HCT116 (cell line): ENCODE measurements at places on chromosomes 16 and 17.
A peak's percentile ranks its signal among the peaks of the same experiment; 100 is the strongest.

- DNase-seq = no peak
Measured at GRCh38 chr17:17766744-17767120, 70.1 kb downstream of the SREBF1 start.

DNA sequence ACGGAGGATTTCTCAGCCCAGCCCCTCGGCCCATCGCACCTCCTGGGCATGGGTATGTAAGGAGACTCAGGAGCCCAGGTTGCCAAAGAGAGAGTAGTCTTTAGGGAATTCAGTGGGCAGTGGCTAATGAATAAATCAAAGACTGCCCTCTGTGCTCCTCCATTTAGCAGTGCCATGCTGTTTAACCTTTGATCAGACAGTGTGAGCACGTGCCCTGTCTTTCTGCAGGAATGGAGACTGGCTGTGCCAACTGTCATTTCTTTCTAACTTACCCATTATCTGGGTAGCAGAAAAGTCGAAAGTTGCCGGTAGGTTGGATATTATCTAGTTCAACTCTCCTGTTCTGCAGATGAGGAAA, 62.4 kb downstream of the CDRT4 start:
- no peak for DNase-seq

- DNase-seq = no peak
Measured at GRCh38 chr17:28540231-28540630, 12.2 kb downstream of the UNC119 start.

- DNase-seq = no peak
Measured at GRCh38 chr17:2380226-2380922, 20.5 kb downstream of the MNT start.

DNA sequence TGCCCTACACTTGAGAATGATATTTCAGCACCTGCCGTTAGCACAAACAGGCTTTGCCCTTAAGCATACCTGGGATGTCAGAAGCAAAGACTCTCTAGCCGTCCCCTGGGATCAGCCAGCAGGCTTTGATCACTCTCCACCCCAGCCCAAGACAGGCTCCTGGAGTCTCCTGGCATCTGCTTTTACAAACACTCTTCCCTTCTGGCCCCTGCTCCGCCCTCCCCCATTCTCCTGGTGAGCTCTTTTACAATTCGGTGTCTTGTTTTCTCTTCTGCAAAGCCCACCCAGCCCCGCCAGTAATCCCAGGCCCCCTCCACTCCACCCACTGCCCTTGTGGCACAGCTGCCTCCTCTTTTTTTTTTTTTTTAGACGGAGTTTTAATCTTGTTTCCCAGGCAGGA, 50.4 kb downstream of the KATNIP start:
- no peak for DNase-seq

DNA sequence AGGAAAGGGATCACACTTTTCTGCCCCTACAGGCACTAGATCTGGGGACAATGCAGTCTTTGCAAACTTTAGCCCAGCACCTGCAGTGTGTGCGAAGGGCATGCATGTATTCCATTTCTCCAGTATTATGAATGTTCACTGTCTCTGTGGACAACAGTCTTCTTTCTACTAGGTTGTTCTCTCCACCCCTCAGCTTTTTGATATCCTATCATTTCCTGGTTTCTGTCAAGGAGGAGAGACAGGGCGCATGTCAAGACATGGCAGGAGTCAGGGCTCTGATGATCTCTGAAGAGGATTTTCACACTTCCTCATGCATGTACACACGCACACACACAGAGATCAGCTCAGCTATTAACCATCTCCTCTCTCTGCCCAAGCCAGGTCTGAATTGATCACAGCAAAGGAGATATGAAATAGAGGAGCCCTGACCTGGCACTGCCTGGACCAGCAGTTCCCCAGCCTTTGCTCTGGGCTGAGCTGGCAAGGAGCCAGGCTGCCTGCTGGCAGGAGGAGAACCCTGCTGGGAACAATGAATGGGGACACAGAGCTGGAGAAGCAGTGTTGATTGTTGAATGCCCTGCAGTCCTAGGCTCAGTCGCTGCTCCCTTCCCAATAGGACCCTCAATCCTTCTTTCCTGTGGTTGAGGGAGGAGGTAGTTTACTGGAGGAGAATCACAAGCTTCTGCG, 2.6 kb downstream of the GPR179 start:
- DNase-seq = no peak

- DNase-seq = no peak
Measured at GRCh38 chr17:40150276-40150675, 9.9 kb downstream of the CASC3 start.

GRCh38 chr16:68408967-68409366, 39.3 kb downstream of the SMPD3 start:
- no peak for DNase-seq

- no peak for DNase-seq
Measured at GRCh38 chr16:46573008-46573833, 48.0 kb downstream of the SHCBP1 start.

- DNase-seq = no peak
Measured at GRCh38 chr17:44831371-44831770, 1.3 kb upstream of the GJC1 start.

DNA sequence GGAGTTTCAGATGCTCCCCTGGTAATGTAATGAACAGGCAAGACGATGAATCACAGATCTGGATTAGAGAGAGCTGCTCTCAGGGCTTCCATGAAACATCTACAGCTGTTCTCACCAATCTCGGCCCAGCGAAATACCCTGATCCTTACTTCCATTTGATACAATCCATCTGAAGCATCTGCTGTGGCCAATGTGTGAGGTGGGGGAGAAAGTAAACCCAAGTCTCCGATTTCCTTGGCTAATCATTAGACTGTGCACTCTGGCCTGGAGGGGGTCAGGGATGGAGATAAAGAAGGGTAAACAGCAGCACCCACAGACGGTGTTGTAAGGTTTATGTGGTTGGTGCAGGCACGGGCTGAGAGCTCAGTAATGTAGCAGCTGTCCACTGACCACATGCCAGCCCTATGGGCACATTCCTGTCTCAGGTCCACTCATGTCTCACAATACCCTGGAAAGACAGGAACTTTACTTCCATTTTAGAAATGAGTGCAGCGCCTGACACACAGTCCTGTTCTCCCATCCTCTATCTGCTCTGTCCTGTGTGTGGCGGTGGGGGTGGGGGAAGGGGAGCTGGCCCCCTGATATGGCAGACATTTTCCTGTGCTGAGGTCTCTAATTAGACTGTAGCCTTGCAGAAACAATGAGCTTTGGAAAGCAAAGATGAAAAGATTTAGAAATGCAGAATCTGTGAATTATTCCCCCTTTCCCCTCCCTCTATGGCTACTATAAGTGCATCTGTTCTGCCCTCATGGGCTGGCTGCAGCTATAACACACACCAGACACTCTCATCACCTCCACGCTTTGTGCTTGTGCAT, 48.3 kb upstream of the ERN1 start:
- DNase-seq = no peak

- no peak for DNase-seq
Measured at GRCh38 chr16:280005-280460, 358 bp upstream of the ARHGDIG start.

DNA sequence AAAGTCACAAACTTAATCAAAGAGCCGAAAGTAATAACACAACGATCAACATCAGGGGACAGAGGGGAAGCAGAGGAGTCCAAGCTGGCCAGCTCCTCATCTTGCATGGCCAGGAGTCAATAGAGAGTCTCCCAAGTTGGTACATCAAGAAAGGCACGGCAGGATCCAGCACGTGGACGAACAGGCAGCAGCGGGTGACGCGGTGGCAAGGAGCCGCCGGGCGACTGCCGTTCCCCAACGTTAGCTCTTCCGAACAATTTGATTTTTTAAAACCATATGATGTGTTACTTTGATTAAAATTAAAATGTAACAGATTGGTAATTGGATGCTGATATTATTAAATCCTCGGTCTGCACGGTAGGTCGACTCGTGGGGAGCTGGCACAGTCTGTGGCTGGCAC, 81.8 kb upstream of the DOC2B start:
- DNase-seq = no peak

DNA sequence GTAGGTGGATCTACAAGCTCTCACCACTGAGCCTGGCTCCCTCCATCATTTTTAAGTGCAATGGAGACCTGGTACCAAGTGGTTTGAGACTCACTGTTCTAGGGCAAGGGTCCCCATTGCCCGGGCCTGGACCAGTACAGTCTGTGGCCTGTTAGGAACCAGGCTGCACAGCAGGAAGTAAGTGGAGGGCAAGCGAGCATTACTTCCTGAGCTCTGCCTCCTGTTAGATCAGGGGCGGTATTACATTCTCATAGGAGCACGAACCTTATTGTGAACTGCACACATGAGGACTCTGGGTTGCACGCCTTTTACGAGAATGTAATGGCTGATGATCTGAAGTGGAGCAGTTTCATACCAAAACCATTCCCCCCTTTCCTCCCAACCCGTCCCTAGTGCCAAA, 6.8 kb upstream of the ZNF594 start:
- no peak for DNase-seq

DNA sequence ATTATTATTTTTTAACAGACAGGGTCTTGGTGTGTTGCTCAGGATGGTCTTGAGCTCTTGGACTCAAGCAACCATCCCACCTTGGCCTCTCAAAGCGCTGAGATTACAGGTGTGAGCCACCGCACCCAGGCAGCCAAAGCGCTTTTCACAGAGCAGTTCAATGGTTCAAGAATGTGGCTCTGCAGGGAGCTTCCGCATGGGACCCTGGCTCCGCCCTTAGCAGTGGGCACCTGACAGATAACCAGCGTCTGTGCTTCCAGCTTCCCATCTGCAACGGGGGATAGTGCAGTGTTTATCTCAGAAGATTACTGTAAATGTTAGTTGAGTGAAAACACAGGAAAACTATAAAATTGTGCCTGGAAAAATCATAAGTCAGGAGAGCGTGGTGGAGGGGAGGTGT, 99.4 kb downstream of the KCNJ12 start:
- DNase-seq = no peak

- DNase-seq = no peak
Measured at GRCh38 chr17:31486351-31487062, 95.0 kb downstream of the RAB11FIP4 start.

GRCh38 chr16:65737831-65738230, 616.0 kb upstream of the CDH11 start:
- no peak for DNase-seq

DNA sequence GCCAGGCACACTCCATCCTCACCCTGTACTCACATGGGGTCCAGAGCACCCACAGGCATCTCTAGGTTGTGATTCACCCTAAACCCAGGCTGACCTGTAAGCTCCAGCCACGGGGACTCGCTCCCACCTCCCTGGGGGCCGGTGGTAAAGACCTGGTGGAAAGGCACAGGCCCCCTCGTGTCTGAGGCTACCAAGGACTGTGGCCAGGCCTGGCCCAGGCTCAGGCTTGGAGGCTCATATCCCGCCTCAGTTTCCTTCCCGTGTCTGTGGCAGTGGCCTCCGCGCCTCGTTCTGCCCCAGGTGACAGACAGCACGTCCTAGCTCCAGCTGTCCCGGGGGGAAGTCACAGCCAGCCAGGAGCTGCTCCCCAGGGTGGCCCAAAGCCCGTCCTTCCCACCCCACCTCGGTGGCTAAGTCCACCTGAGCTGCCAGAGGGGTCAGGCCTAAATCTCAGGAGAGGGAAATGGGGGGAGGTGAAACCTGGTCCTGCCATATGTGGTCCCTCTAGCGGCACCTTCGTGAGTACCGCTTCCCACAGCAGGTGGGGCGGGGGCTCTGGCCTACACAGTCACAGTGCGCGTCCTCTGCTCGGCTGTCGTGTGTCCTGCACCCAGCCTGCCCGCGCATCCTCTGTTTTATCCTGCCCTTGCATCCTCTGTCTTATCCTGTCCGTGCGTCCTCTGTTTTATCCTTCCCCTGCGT, 12.6 kb downstream of the CDH15 start:
- DNase-seq = no peak

DNA sequence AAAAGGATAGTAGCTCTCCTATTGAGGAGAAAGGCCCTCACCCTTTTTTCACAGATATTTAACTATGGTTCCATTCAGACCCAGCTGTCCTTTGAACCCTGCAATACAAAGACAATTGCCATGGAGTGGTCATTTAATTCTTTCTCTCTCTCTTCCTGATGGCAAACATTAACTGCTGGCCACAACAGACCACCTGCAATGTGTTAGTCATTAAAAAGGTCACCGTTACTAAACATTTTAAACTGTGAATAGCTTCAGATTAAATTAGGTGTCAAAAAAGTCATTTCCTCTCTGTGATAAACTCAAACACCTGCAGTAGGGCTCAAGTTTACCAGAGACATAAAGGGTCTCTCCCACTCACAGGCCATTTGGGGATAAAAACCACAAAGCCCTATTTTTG, 697.2 kb downstream of the TOX3 start:
- no peak for DNase-seq

- DNase-seq = no peak
Measured at GRCh38 chr16:57563761-57564160, 21.3 kb downstream of the ADGRG5 start.

DNA sequence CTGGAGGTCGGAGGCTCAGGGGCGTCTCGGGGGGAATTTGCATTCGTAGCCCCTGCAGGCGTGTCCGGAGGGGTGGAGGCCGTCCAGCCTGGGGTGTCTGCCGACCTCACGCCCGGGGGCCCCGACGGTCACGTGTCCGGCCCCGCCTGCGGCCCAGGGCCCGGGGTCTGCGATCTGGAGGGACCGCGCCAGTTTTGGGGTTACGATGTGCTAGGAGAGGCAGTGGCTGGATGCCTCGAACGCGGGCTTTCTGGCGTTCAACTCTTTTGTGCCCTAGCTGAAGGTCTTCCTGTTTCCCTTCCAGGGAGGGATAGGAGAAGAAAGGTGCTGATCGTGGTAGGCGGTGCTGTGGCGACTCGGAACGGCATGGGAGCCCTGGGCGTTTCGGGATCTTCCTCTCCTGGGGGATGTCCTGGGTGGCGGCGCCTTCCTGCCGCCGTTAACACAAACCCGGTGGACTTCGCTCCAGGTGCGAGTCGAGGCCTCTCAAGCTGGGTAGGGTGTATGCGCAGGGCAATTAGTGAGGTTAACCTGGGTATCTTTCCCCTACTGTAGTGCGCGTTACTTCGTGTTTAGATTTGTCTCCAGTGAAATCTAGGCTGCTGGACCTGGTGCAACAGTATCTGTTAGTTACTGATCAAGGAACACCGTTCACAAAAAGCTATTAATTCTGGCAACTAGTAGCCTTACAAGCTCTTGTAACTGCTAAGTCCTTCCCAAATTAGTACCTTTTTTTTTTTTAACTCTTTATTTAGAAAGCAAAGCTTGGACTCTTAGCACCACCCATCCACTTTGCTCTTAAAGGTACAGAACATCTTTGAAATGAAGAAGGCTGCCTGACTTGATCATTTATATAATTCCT, 1.3 kb downstream of the AKAP1 start:
- no peak for DNase-seq

- peak; percentile 90 for DNase-seq
Measured at GRCh38 chr17:66508896-66509844, 206.8 kb downstream of the PRKCA start.

DNA sequence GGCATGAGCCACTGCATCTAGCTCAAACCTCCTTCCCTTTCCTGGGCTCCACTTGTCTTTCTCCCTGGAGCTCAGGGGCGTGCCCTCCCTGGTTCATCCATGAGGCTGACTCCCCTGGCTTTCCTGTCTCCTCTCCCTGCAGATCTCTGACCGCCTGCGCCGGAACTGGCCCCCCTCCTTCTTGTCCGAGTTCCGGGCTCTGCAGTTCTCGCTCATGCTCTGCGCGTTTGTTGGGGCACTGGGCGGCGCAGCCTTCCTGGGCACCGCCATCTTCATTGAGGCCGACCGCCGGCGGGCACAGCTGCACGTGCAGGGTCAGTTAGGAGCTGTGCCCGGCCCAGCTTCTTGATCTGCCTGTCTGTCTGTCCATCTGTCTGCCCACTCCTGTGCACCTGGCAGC, 1.2 kb upstream of the LAT start:
- DNase-seq = no peak

- no peak for DNase-seq
Measured at GRCh38 chr16:3687021-3687420, 30.3 kb downstream of the TRAP1 start.
